ENCODE measurements at places on chromosomes 5 and 9.
A peak's percentile ranks its signal among the peaks of the same experiment; 100 is the strongest.

DNA sequence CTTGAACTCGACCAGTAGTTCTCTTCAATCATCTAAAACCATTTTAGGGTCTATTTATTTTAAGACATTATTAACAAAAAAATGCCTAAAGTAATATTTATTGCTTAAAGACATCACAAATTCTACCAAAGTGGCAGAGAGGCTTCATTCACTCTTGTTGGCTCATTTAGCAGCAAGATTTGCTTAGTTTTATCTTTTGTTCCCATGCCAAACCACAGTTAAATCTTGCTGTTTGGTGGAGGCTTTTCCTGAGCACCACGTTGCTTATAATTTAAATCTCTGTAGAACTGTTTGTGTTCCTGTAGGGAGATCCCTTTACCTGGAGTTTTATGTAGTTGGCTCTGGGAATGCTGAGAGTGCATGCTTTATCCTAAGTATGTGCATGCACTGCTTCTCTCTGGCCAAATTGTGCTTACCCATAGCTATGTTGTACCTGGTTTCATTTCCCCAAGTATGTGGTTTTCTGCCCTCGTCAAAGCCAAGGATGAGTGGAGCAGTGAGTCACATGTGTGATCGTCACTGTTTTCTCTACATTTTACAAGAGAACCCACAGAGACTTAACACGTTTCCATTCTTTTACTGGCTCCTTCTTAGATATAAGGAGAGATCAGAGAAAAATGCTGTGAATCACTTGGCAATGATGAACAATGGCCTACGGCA is 42.1 kb upstream of the MAST4 start:
- DNase-seq: peak; percentile 28

GRCh38 chr5:17234374-17234773 is 16.9 kb downstream of the BASP1 start:
- no peak for DNase-seq

GRCh38 chr9:111456529-111456928 is 27.7 kb downstream of the ECPAS start:
- DNase-seq: no peak

GRCh38 chr5:156621719-156622118 is 228.4 kb upstream of the PPP1R2B start:
- no peak for DNase-seq

- no peak for DNase-seq
Observed at GRCh38 chr5:179867079-179867465, 8.5 kb upstream of the MRNIP start.

GRCh38 chr5:5182508-5183188 is 42.5 kb downstream of the ADAMTS16 start:
- no peak for DNase-seq

GRCh38 chr5:120806202-120806601 is 342.1 kb downstream of the PRR16 start:
- no peak for DNase-seq

- DNase-seq: no peak
Observed at GRCh38 chr9:137045294-137046087, 486 bp downstream of the NPDC1 start.

DNA sequence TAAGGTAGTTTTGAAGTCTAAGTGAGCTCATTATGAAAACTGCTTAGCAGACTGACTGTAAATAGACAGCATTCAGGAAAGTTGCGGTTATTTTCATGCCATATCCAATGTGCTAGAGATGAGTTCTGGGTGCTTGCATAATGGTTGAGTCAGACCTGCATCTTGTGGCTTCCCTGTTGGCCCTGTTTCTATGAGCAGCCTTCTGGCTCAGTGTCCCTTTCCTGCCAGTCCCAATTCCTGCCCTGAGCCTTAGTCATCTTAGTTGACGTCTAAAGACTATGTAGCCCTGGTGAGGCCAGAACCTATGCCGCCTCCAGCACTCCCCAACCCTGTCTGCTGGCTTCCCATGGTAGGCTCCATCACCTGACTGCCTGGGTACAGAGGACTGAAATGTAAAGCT is 76.3 kb upstream of the TNFSF8 start:
- peak; percentile 60 for DNase-seq

DNA sequence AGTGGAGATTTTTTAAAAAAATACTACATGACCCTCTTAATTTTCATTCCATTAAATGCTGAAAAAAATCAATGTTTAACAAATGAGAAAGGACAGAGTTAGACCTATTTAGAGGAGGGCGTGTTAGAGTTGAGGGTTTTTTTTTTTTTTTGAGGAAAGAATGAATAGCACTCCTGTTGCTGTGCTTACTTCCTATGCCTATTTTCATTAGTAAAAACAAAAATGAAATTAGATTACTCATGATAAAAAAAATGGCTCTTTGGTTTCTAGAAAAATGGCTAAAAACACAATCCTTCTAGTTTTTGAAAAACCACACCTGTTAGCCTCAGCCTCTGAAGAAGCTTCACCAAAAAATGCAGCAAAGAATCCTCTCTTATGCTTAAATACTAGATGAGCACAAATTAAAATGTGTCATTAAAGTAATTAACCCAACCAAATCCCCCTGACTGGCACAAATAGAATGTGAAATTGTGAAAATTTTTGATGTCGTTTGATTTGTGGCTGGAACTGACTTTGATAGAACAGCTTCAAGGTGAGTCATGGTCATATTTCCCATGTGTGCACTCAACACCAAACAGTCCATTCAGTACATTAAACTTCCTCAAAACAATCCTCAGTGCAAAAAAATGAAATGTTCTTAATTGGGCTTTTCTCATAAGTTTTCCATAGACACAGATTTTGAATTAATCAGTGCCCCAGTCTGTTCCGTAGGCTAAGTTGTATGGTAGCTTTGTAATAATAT is 98.0 kb downstream of the MACIR start:
- DNase-seq: no peak

DNA sequence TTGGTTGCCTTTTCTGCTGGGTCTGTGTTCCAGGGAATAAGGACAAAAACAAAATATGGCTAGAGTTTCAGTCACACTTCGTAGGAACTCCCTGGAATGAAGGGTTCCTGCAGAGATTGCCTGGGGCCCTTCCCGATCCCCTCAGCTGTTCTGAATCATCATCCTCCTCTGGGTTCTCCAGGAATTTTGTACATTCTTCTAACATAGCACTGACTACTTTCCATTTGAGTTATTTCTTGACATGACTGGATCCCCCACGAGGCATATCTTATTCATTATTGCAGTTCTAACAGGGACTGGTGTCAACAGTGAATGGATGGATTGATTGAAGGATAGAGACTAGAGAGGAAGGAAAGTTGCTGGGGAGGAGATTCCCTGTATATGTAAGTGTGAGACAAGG is 49.2 kb upstream of the TNC start:
- DNase-seq: no peak

DNA sequence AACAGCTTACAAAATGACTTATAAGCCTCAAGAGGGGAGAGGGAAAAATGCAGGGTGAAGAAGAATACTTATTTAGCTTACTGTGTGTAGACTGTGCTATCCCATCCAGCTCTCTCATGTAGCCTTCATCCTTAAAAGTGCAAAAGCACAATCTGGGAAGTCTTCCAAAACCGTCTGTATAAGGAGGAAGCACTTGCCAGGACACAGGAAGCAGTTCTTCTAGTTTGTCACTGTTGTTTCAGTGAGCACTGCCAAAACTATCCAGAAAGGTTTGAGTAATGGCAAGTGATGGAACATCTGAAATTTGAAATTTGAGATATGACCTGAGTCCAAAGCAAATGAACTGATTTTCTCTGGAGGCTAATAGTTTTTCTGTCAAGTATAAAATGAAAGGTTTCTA is 140.8 kb upstream of the ISL1 start:
- DNase-seq: no peak

DNA sequence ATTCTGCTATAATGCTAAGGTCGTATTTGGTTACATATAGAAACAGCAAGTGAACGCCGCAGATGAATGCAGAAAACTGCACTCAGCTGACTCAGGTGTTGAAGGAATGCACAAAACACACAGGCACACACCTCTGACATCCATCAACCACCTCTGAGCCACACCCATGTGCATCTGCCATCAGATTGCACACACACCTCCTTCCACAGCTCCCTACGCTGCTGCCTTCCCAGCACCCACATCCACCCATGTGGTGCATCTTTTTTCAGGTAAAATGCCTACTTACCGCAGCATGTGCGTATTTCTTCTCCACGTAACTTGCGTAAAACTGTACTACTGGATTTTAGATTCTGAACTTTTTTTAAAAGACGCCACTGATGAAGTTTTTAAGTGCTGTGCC is 7.1 kb downstream of the STK10 start:
- no peak for DNase-seq

DNA sequence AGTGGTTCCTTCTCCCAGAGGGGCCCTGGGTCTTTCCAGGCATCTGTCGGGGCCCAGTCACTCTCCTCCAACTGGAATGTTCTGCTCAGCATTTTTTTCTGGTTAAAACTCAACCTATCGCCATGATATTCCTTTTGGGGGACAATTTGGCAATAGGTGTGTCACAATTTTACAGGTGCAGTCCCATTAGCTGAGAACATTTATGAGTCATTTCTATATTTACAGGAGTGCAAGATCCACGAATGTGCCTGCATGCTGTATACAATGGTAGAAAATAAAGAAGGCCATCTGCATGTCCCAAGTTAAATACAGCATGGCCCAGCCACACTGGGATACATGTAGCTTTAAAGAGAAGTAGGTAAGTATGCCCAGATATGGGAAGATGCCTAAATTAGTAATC is 28.8 kb upstream of the SEMA4D start:
- no peak for DNase-seq

- DNase-seq: no peak
Observed at GRCh38 chr5:92923885-92924284, 657.1 kb downstream of the NR2F1-AS1 start.

DNA sequence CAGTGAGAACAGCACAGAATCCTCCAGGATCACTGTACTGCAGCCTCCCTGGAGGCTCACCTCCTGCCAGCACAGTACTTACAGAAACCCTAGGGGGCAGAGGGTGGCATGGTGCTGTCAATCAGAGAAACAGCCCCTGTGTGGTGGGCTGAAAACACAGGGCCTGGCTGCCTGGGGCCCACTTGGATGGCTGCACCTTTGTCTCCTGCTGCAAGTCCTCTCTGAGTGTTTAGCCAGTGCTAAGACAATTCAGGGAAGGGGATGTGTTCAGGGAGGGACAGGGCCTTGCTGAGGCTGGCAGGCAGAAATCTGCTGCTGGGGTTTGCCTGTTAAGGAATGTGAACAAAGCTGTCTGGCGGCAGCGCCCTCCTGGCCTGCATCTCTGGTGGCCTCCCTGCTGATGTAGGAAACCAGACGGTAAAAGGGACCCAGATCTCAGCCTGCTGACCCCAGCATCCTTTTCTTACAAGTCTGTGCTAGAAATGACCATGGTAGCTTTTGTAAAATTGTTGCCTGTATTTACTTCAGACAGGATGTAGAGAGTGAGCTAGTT is 39.5 kb downstream of the PRRC2B start:
- no peak for DNase-seq

- DNase-seq: no peak
Observed at GRCh38 chr9:108185613-108186012, 670.2 kb downstream of the ACTL7B start.

DNA sequence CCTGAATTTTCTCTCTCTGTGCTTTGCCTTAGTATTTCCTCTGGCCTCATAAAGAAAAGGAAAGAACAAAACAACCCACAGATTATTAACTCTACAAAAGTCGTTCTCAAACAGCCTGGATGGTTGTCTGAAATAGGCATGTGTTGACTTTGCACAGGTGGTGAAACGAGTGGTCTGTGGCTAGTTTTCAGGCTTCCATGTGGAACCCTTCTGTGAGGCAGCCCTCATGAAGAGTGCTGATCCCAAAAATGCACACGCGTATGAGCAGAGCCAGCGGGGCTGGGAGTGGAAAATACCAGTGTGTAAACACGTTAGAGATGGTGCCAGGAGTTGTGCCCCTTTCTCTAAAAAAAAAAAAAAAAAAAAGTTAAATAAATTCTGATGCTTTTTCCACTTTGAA is 4.9 kb upstream of the PSAT1 start:
- DNase-seq: no peak

- DNase-seq: no peak
Observed at GRCh38 chr9:22278426-22278825, 168.2 kb upstream of the DMRTA1 start.

DNA sequence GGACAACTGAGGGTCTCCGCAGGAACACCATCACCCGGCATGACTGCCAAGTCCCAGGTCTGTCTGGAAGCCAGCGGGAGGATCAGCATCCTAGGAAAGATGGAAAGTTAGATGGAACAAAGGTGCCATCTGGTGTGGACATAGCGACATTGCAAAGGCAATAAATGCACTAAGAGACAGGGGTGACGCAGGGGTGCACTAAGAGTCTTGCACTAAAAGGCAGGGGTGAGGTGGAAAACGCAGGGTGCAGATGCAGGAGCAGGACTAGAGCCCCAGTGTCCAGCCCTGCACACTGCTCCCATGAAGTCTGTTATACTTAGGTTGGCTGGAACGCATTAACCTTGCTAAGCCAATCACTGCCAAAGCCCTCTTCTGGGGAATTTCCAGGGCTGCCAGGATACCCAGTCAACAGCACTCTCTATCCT is 15.5 kb downstream of the ATOX1 start:
- DNase-seq: peak; percentile 39

DNA sequence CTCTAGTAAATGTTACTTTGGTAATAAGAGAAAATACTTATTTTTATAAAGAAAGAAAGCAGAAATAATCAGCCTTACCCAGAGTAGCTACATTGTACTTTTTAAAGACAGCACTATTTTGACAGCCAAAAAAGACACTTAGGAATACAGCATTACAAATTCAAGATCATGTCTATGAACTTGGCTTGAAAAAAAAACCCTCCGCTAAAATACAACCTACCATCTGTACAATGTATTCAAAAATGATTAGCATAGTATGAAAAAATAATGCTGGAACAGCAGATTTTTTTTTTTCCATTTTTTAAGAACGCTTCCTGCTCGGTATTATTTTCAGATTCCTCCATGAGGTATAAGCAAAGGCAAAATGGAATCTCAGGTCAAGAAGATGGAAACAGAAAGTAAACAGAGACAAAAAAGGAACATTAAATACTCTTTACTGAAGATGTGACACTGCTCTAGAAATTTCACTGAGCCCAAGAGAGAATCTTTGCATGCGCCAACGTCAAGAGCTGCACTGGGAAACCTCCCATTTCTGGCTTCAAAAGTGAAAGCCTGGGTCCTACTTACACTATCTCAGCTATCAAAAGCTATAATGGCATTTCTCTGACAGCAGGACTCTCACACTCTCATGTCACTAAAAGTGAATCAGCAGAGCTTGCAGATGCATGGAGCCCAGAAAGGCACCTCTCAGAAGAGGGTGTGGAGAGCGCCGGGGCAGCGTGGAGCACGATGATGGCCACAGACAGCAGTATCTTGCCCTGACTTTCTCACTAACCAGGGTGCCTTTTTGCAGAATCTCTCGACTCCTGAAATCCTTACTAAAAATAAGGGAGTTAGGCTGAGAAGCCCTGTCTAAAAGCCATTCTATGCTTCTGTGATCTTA is 167.4 kb downstream of the ELAVL2 start:
- DNase-seq: no peak

- no peak for DNase-seq
Observed at GRCh38 chr5:173858021-173858669, 30.0 kb upstream of the CPEB4 start.

DNA sequence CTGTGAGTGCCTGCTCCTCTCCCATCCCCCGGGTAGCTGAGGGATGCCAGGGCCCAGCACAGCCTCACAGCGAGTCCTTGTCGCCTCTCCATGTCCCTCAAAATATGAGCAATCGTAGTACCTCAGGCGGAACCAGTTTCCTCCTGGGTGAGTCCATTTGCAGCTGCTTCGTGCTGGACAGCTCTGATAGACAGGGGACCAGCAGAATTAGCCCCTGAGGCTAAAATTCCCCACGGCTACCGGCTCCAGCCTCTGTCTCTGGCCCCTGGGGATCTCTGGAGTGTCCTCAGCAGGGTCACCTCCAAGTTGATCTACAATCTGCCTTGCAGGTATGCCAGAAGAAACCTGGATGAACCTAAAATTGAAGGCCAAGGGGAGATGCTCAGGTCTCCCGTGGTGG is 115.8 kb upstream of the FBXL7 start:
- no peak for DNase-seq
